ENCODE measurements at places on chromosomes 2 and 18.

DNA sequence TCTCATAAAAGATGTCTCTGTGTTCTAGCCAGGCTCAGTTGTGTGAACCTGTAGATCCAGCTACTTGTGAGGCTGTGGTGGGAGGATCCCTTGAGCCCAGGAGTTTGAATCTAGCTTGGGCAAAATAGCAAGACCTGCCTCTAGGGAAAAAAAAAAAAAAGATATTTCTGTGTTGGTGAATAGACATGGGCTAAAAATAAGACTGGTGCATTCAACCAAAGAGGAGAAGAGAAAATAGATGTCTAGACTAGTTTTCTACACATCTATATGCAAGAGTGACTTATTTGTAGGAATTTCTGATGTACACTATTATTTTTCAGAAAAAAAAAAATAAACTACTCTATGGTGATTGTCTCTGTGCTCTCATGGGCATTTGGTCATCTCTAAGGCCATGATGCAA is 555.1 kb downstream of the BCL11A start:
- no peak for DNase-seq
- no peak overlapping the region for H3K27ac ChIP-seq
- peak overlapping the region; percentile 28 for H3K4me3 ChIP-seq
- no peaks in the 10 kb centered on the region for H3K27me3 ChIP-seq

- no peak overlapping the region for H3K27ac ChIP-seq
- peaks cover 7% of the 10 kb centered on the region for H3K27me3 ChIP-seq
- H3K4me1 ChIP-seq: no peaks in the 10 kb centered on the region
- no peaks in the 10 kb centered on the region for H3K36me3 ChIP-seq
- no peak overlapping the region for H3K4me3 ChIP-seq
- DNase-seq: no peak
Measured at GRCh38 chr2:36605273-36605672, 7.3 kb upstream of the FEZ2 start.

DNA sequence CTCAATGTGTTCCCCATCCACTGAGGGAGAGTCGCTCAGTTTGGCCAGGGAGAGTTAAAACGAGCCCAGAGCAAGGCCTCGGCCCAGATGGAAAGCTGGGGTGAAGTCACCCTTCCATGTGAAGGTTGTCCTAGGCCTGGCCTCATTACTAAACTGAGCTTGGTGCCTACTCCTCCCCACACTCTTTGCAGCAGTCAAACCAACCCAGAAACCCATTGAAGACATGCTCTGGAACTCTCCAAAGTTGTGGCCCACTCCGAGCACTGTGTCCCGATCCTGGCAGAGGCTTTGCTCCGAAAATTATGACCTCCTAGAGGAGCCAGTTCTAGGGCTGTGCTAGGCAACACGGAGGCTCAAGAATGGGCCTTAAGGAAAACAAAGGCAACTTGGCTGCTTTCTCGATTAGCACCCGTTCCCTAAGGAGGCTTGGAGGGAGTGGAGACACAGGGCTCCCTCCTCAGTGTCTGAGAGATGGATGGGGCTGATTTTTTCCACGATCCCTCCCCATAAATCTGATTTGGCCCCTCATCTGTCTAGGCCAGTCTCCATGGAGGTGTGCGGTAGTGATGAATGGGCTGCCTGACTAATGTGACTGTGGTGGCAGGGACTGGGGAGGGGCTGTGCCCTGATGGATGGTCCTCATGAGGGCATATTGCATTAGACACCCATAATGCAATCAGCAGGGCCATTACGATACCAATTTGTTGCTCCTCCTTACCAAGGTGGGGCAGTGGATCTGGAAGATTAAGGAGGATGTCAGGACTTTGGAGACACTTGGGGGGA is 11.7 kb upstream of the CYP26B1 start:
- H3K27ac ChIP-seq: no peak overlapping the region
- H3K4me3 ChIP-seq: no peak overlapping the region
- peaks cover 12% of the 10 kb centered on the region for H3K27me3 ChIP-seq
- no peak for DNase-seq
- no peaks in the 10 kb centered on the region for H3K36me3 ChIP-seq
- no peaks in the 10 kb centered on the region for H3K4me1 ChIP-seq

- H3K4me3 ChIP-seq: no peak overlapping the region
- H3K27me3 ChIP-seq: peaks cover 2% of the 10 kb centered on the region
- no peak overlapping the region for H3K27ac ChIP-seq
- no peak for DNase-seq
- no peaks in the 10 kb centered on the region for H3K4me1 ChIP-seq
Measured at GRCh38 chr2:22929998-22930397, 455.0 kb upstream of the KLHL29 start.

DNA sequence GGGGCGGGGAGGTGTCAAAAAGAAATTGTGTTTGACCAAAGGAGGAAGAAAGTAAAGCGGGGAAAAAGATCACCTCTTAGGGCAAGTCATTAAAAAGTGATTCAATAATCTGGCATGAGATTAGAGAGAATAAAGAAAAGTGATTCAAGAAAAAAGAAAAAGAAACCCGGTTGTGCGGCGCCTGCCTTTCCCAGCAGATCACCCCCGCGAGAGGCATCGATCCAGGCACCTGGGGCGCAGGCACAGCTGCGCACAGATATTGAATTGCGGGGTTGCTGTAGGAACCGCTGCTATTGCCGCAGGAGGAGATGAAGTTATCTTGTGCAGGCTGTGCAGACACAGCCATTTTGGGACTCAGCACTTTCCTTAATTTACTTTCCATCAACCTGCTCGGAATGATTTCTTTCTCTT is 71.2 kb downstream of the PLB1 start:
- H3K27me3 ChIP-seq: peaks cover 12% of the 10 kb centered on the region
- H3K36me3 ChIP-seq: peaks cover 2% of the 10 kb centered on the region
- peak overlapping the region; percentile 76 for H3K27ac ChIP-seq
- peak overlapping the region; percentile 93 for H3K4me3 ChIP-seq
- H3K4me1 ChIP-seq: peaks cover 12% of the 10 kb centered on the region

GRCh38 chr2:239271882-239272281 is 128.9 kb downstream of the HDAC4 start:
- peaks cover 46% of the 10 kb centered on the region for H3K4me1 ChIP-seq
- H3K27me3 ChIP-seq: peaks cover 58% of the 10 kb centered on the region
- no peaks in the 10 kb centered on the region for H3K36me3 ChIP-seq
- no peak for DNase-seq
- H3K4me3 ChIP-seq: no peak overlapping the region

- no peaks in the 10 kb centered on the region for H3K36me3 ChIP-seq
- peak overlapping the region; percentile 14 for H3K27ac ChIP-seq
- no peaks in the 10 kb centered on the region for H3K27me3 ChIP-seq
Measured at GRCh38 chr2:113124181-113124961, 3.0 kb upstream of the IL1RN start.

DNA sequence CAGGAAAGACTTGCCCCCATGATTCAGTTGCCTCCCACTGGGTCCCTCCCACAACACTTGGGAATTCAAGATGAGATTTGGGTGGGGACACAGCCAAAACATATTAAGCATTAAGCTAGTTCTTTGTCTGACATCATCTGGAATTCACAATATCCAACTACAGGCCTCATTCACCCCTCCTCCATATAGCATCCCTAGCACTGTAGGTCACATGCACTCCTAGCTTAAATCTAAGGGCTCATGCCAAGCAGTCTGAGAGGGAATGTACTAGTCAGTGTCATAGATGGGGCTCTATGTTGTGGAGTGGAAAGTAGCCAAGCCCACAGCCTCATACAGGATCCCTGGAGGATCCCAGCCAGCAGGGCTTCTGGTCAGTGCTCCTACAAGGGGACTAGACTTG is 92.1 kb downstream of the IRS1 start:
- no peaks in the 10 kb centered on the region for H3K36me3 ChIP-seq
- H3K27ac ChIP-seq: no peak overlapping the region
- H3K27me3 ChIP-seq: peaks cover 4% of the 10 kb centered on the region
- H3K4me3 ChIP-seq: no peak overlapping the region
- H3K4me1 ChIP-seq: no peaks in the 10 kb centered on the region

GRCh38 chr2:72743481-72743880 is 82.4 kb downstream of the EXOC6B start:
- H3K27ac ChIP-seq: no peak overlapping the region
- peaks cover 5% of the 10 kb centered on the region for H3K36me3 ChIP-seq
- no peaks in the 10 kb centered on the region for H3K27me3 ChIP-seq
- DNase-seq: no peak

DNA sequence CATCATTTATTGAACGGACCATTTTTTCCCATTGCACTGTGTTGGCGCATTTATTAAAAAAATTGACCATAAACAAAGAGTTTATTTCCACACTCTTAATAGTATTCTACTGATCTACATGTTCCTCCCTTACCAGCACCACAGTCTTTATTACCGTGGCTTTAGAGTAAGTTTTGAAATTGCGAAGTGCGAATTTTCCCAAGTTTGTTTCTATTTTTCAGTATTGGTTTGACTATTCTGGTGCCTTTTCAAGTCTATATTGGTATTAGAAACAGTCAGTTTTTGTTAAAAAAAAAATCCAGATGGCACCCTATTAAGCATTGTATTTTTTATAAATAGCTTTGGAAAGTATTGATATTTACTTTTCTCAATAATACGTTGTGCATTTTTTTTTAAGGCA is 795.1 kb upstream of the HS6ST1 start:
- H3K4me1 ChIP-seq: no peaks in the 10 kb centered on the region
- no peak overlapping the region for H3K4me3 ChIP-seq
- H3K27me3 ChIP-seq: no peaks in the 10 kb centered on the region
- no peaks in the 10 kb centered on the region for H3K36me3 ChIP-seq

Measured in activated B cell treated with CpG ODN at 0.5 μM for 24 hours (primary cell).